Frontal cortex (tissue), 4 donors: ENCODE measurements at places on chromosomes 12 and 14.

DNA sequence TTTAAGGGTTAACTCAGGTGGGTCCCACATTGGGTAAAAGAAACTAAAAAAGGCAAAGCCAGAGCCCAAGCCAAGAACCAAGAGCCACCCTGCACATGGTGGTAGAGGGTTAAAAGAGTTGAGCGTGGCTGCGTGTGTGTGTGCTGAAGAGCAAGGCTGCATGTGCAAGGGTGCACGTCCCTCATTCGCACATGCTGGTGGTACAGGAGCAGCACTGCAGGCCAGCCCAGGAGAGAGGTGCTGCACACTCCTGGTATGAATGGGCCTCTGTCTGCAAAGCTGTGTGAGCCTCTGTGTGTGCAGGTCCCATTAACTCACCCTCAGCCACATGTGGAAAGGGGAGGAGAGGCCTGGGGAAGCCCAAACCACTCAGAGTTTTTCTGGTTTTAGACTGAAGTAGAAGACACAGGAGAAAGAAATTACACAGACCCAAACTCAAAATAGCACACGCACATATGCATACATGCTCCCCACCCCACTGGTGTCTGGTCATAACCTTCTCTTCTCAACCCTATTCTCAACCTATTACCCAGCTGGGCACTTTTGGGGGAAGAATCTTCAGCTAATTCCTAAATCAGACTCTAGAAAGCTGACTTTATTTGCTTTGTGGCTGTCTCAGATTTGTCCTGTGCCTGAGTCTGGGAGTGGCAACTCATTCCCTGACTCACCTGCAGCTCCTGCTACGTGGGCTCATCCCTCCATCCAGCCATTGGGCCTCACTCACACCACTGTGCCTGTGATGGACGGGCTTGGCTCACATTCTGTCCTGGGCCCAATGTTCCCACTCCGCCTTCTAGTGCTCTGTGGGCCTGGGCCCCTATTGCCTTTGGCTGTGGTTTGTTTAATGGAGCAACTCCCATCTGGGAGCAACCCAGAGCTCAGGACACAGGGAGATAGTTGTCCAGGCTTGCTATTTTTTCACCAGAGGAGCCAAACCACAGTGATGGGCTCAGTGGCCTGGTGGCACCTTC lies 30.8 kb upstream of the COL2A1 start:
- no peak for DNase-seq

DNA sequence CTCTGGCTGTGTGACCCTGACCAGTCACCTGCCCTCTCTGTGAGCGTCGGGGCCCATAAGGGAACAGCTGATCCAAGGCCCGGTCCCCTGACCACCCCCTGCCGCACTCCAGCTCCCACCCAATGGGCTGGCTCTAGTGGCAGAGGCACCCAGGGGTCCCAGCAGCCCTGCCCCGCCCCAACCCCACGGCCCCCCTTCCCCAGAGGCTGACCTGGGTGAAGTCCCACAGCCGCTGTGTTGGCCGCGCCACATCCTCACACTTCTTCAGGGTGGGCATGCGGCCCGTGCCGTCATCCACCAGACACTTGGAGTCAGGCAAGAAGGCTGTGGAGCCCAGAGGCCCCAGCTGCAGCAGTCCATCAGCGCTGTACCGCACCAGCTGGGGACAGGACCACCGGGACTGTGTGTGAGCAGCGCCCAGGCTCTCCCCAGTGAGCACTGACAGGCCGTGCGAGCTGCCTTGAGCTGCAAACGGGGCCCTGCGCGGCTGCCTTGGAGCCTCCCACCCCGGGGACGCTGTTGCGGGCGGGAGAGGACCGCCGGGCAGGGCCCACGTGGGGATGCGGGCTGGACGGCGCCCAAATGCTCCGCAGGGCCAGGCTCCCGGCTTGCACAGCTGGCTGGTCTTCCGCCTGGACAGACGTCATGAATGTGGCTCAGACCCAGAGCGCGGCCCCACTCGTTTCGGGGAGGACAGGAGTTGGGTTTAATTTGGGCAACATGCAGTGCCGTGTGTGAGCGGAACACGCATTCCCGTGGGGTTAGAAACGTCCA lies 53.5 kb downstream of the NOC4L start:
- DNase-seq, result peak; percentile 70

GRCh38 chr14:68666236-68666635 lies 126.6 kb downstream of the ZFP36L1 start:
- no peak for DNase-seq

DNA sequence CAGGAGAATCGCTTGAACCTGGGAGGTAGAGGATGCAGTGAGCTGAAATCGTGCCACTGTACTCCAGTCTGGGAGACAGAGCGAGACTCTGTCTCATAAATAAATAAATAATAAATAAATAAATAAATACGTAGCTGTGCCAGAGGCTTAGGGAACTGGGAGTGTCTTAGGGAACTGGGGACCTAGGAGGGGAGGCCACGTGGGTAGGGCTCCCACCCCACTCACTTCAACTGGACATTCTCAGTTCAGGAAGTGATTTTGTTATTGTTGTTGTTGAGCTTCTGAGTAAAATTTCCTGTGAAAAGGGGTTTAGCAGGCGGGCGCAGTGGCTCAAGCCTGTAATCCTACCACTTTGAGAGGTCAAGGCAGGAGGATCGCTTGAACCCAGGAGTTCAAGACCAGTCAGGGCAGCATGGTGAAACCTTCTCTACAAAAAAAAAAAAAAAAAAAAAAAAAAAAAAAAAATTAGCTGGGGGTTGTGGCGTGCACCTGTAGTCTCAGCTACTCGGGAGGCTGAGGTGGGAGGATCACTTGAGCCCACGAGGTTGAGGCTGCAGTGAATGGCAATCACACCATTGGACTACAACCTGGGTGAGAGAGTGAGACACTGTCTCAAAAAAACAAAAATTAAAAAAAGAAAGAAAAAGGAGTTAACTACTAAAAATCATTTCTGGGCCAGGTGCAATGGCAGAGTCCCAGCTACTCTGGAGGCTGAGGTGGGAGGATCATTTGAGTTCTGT lies 19.0 kb upstream of the ANKRD9 start:
- DNase-seq, result no peak

- DNase-seq, result no peak
Measured at GRCh38 chr12:78002878-78003277, 172.2 kb downstream of the NAV3 start.

GRCh38 chr12:91361864-91362263 lies 179.2 kb upstream of the DCN start:
- DNase-seq, result no peak

DNA sequence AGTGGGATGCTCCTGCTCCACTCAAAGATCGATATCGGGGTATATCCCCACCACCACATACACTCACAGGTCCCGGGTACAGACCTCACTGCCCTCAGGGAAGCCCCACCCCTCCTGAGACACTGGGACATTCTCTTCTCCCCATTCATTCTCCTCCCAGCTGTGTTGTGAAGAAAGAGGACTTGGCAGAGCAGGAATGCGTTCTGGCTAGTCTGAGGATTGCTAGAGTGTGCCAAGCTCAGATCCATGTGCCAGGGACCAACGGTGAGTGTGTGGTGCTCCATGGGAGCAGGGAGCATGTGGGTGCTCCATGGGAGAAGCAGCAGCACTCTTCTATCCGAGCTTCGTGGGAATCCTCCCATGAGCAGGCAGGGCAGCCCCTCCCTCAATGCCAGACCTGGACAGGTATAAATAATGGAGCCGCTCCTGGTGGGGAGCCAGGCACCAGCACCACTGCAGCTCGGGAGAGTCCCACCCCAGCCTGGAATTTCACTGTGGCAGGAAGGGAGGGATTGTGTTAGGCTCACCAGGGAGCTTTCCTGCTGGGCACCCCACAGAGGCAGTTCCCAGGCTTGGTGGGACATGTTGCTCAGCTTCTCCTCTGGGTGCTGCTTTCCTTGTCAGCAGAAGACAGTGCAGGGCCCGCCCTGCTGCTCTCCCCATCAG lies 2.3 kb upstream of the KRT5 start:
- no peak for DNase-seq

- no peak for DNase-seq
Measured at GRCh38 chr14:96261053-96261452, 5.0 kb downstream of the BDKRB1 start.

DNA sequence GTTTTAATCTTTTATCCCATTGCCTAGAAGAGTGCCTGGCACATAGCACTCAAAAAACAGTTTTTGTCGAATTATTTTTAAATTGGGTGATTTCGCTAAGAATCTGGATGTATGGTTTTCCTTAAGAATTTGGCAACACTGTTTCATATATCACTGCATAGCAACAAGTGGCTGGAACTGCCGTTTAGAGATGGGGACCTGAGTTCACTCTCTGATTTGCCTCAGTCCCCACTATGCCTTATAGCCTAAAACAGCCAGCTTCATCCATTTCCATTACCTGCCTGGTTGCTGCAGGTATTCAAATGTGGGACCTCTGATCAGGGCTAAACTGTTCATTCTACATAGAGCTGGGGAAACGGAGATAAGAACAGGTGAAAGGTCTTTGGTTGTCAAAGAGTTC lies 1.8 kb downstream of the HEBP1 start:
- DNase-seq, result no peak

GRCh38 chr12:53651737-53652136 lies 24.1 kb downstream of the ATP5MC2 start:
- DNase-seq, result no peak

DNA sequence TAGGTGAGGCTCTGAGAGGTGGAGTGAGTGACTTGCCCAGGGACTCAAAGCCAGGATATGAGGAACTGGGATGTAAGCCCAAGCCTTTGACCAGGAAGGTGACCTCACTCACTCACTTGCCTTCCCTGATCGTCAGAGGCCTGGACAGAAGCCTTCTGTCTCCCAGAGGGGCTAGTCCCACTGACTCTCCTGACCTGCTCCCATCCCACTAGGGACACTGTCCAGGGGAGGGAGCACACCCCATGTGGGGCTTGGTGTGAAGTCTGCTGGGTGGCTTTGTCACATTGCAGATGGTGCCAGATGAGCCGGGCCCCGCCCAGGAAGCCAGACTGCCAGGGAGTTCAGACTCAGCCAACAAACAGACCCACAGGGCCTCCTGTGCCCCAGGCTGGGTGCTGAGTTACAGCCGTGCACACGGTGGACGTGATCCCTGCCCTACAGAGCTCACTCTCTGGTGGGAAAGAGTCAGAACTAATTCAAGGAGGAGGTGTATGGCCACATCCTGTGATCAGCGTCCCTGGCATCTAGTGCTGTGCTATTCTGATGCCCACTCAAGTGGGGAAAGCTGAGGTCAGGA lies 28.3 kb downstream of the MMAB start:
- DNase-seq, result no peak

GRCh38 chr12:122871851-122872780 lies 23.8 kb downstream of the VPS37B start:
- peak; percentile 49 for DNase-seq

GRCh38 chr12:107131832-107132616 lies 38.7 kb upstream of the CRY1 start:
- peak; percentile 43 for DNase-seq

DNA sequence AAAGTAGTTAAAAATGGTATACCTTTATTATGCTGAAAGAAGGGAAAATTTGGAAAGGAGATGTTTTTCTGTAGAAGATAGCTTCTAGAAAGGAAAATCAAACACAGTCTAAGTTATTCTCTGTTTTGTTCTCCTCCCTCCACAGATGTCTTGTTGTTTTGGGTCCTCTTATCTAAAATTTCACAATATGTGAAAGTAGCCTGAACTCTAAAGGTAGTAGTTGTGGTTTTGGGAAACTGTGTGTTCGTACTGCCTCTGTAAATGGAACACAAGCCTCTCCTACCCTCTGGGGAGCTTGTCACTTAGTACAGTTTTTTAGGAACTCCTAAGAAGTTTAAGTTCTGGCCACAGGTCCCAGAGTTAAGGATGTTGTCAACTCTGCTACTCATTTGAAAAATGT lies 112.6 kb downstream of the CRADD start:
- no peak for DNase-seq

DNA sequence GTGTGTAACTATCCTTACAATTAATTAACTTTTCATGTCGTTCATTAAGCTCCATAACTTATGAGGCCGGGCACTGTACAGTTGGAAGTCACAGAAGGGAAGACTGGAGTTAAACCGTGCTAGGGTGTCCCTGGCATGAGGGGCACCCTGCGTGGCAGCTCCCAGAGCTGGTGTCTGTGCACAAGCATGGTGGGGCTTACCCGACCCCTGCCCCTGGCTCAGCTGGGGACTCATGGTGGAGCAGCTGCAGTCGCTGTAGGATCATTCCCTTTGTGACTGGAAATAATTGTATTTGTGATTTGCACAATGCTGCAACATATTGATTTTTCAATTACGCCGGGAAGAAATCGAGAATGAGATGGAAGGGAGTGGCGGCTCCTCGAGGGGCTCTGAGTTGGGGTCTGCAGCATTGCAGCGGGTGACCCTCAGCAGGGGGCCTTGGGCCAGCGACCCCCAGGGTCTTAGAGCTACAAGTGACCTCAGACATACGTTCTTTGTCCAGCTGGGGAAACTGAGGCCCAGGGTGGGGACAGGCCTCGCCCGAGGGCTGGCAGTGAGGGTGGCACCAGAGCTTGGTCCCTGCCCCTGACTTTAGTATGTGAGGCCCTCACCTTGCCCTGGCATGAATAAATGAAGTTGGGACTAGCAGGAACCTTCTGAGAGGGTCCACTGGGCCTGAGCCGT lies 125.4 kb downstream of the KIF26A start:
- no peak for DNase-seq

- DNase-seq, result no peak
Measured at GRCh38 chr12:1820191-1820895, at the start of gene LRTM2. TSS of gene LRTM2 (plus strand) at chr12:1820565. CDS start at chr12:1828149, 7,584 bp downstream.

- DNase-seq, result no peak
Measured at GRCh38 chr12:69161829-69162228, 77.5 kb upstream of the CPSF6 start.

GRCh38 chr12:47378907-47379306 lies 299.1 kb upstream of the AMIGO2 start:
- DNase-seq, result no peak

GRCh38 chr12:53523131-53523530 lies 15.8 kb upstream of the NPFF start:
- DNase-seq, result no peak

- no peak for DNase-seq
Measured at GRCh38 chr14:80965037-80965436, 9.6 kb downstream of the TSHR start.

DNA sequence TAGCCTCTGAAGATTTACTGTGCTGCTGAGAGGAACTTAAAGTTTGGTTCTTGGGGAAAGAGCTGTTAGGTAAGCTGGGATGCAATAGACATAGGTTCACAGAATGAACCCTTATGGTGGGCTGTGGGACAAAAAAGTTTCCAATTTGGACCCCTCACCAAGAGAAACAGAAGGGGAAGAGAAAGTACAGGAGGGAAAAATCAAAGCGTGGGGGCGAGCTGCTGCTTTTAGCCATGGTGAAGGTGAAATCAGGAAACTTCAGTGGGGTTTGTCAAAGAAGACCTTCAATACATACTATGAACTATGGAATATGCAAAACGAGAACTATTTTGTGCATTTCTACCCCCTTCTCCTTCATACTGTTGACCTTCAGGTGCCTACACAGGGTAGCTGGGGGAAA lies 10.6 kb upstream of the NINJ2 start:
- DNase-seq, result no peak

- DNase-seq, result no peak
Measured at GRCh38 chr12:49609875-49610154, 4.4 kb upstream of the FAM186B start.

- no peak for DNase-seq
Measured at GRCh38 chr14:36478782-36479181, 41.2 kb downstream of the NKX2-1 start.

GRCh38 chr14:105204206-105204930 lies 23.3 kb upstream of the NUDT14 start:
- DNase-seq, result peak; percentile 76

GRCh38 chr12:129886541-129886940 lies 17.3 kb downstream of the TMEM132D start:
- DNase-seq, result no peak

GRCh38 chr12:123395236-123395635 lies 11.3 kb downstream of the KMT5A start:
- no peak for DNase-seq

GRCh38 chr12:60803147-60803546 lies 1207.3 kb downstream of the SLC16A7 start:
- DNase-seq, result no peak
